ENCODE measurements at places on chromosomes 1 and 21.

DNA sequence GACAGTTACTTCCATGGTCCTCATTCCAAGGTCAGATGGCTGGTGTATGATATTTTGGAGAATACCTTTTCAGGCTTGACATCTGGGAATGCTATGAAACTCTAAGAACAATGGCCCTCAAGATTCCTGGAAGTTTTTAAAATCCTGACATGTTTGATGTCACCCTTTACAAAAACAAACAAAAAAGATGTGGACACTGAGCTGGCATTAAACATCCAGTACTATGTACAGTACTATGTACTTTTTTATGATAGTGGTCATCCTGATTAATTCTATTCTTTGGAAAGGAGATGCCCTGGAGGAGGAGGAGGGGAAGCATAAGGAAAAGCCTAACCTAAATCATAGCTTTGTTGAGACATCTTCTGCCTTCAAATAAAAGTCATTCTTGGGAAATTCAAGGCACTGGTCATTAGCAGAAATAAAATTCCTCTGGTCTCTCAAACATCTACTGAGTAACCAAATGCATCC, 235.4 kb downstream of the HMCN1 start:
- no peak for DNase-seq

DNA sequence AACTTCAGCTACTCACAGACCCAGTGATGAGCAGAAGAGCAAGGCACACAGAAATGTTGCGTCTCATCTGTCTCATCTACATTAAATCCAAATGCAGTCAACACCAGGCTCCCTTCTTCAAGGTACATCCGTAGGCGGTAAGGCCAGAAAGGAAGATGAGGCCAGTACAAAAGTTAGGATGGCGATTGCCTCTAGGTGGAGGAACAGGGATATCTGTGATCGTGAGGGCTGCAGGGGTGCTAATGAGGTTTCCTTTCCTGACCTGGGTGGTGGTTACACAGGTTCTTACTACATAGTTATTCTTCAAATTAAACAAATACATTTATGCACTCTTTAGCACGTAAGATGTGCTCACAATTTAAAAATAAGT, 1.4 kb upstream of the MYBPH start:
- no peak for DNase-seq

GRCh38 chr1:21901473-21901847, 35.6 kb downstream of the HSPG2 start:
- DNase-seq, result no peak

DNA sequence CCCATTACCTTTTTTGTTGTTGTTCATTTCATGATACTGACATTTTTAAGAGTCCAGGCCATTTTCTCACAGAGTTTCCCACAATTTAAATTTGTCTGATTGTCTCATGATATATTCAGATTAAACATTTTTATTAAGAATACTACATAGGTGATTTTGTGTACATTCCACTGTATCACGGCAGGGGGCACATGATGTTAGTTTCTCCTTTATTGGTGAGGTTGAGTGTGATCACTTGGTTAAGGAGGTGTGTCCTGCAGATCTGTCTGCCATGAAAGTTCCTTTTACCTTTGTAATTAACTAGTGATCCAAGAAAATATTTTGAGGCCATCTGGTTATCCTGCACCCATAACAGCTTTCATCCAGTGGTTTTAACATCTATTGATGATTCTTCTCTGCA, 11.8 kb downstream of the RTCA start:
- DNase-seq, result no peak

GRCh38 chr1:192604979-192605620, 29.5 kb downstream of the RGS1 start:
- no peak for DNase-seq

GRCh38 chr1:33572387-33572786, 99.9 kb downstream of the ZSCAN20 start:
- no peak for DNase-seq

- no peak for DNase-seq
These were observed 39.0 kb downstream of the GALNT2 start for GRCh38 chr1:230105754-230106625.

GRCh38 chr1:119782631-119783325, 14.1 kb upstream of the HMGCS2 start:
- no peak for DNase-seq

DNA sequence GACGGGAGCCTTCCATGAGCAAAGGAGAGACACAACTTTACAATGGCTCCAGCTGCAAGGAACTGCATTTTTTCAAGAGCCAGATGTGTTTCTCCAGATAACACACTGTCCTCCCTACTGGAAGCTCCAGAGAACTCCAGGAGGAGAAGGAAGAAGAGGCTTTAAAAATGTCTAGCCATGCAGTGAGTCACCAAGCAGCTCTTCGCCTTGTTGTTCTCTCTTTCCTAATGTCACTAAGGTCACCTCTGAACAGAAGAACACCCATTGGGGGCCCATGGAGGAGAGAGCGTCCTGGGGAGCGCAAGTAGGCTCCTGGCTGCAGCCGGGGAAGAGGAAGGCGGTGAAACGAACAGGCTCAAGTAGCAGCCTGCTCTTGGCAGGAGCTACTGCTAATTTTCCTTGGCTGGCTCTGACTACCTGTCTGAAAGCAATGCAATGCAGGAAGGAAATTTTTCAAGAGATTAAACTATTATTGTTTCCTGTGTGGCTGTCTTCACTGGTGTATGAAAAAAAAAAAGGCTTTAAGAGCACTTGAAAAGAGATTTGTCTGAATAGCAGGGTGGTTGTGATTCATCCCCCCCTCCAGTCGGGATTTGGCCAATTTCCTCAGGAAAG, 321.9 kb downstream of the SETD4 start:
- DNase-seq, result no peak

DNA sequence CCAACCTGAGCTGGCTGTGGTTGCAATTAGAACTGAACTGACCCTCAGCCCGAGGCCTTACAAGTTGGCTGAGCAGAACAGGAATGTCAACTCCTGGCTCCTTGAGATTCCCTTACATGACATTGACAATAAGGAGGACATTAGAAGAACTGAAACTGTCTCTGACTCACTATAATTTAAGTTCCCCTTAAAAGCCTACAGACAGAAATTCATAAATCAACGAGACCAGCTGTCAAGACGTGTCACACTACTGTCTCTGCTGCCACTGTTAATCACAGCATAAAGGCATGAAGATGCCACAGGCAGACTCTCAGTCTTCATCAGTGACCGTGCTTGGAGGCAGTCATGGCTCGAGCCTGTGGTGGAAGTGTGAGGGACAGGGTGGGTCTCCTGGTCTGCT, 168.8 kb downstream of the GABPA start:
- DNase-seq, result no peak

DNA sequence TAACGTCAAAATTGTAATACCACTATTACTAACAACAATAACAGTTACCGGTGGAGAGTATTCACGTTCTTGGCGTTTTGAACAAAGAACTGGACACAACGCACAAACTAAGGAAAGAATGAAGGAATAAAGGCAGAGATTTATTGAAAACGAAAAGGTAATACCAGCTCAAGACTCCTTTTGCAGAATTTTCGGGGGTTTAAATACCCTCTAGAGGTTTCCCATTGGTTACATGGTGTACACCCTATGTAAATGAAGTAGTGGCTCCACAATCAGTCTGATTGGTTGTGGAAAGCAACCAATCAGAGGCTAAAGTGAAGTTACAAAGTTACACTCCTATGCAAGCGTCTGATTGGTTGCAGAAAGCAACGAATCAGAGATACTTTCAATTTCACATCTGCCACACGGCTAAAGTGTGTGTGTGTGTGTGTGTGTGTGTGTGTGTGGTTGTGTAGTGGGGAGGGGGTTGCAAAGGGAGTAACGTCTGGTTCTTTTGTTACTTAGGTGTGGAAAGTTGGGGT, 1.1 kb upstream of the GTF2B start:
- DNase-seq, result no peak

DNA sequence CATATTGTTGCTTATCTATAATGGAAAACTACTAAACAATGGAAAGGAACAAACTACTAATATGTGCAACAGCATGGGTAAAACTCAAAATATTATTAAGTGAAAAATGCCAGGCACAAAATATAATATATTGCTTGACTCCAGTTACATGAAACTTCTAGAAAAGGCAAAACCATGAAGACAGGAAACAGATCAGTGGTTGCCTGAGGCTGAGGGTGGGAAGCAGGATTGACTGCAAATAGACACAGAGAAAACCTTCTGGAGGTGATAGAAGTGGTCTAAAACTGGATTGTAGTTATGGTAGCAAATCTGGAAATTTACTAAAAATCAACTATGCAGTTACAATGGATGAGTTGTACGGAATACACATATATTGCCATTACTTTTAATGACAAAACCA, 29.5 kb upstream of the SLC44A3 start:
- no peak for DNase-seq

GRCh38 chr21:41133874-41134522, 34.0 kb upstream of the BACE2 start:
- DNase-seq, result no peak

DNA sequence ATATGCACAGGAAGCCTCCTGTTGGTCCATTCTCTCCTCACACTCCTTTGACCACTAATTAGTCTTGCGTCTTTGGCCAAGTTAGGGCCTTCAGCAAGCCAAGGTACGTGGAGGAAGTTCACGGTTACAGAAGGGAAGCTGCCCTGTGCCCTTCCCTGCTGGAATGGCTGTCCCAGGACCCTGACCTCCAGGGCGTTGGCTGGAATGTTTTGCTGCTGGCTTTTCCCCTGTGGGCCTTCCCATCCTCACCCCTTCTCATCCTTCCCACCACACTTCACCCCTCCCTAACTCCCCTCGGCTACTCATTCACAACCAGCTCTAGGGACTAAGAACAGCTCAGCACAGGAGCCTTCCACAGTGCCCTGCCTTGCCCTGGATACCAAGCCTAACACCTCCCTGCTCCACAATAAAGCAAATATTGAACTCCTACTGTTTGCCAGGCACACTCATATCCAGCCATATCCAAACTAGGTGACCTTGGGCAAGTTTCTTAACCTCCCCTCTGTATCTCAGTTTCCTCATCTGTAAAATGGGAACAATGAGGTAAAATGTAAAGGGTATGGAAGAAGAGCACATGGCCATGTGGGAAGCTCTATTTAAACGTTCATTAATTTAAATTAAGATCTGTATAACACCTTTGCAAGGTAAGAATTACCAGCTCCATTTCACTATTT, 8.8 kb upstream of the CDCP2 start:
- no peak for DNase-seq

DNA sequence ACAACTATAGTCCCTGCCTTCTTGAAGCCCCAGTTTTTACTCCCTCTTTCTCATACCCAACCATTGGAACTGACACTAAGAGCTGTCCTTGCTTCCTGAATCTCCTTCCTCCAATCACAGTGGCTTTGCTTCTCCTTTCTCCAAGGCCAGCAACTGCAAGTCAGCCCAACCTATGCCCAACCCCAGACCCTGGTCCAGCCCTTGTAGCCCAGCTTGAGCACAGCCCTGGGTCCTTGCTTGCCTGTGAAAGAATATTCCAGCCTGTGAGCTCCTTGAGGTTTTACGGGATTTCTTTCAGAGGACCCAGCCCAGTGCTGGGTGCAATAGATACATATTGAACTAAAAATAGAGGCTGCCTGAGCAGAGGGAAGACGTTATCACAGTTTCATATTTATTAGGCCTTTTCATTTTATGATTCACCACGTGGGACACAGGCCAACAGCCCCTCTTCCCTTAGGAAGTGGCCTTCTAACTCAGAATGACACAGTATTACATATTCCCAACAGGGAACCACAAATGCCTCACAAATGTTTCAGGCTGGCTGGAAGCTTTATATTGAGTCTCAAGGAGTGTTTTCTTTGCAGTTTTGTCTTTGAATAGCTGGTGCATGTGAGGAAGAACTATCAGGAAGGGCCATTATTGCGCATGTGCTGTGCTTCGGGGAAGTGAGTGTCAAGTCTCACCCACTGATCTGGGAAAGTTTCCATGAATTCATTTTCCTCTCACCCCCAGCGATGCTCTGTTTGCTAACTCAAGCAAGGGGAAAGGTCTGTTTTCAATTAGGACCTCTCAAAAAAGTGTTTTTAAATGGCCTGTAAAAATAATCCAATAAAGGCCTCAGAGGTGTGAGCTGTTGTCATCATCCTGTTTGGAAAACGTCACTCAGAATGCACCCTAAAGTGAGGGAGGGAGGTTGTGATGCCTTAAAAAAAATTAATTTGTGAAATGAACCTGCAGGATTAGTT, 92.3 kb upstream of the NFIA start:
- no peak for DNase-seq

DNA sequence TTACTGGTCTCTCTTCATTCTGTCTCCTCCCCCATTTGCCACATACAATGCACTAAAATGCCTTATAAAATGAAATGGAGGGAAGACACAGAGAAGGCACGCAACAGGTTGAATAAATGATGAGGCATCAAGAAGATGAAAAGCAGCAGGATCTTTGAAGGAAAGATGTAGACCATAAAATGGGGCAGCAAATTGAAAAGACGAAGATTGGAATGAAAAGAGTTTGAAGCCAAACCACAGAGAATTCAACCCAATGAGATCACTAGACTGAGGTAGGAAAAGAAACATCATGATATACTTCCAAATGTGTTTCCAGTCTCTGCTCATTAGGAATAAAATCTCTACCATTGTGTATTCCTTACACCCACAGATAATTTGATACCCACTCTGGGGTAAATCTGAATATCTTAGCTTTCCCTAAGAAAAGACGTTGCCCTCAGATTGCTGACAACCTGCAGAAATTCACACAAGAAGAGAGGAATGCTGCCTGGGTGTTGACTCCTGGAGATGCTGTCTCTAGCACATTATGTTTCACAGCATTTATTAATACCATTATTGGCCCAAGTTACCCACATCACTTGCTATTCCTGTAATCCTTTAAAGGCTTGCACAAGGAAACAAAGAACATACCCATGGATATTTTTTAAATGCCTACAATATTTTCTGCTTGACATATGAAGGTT, 230.9 kb downstream of the LTN1 start:
- DNase-seq, result no peak

DNA sequence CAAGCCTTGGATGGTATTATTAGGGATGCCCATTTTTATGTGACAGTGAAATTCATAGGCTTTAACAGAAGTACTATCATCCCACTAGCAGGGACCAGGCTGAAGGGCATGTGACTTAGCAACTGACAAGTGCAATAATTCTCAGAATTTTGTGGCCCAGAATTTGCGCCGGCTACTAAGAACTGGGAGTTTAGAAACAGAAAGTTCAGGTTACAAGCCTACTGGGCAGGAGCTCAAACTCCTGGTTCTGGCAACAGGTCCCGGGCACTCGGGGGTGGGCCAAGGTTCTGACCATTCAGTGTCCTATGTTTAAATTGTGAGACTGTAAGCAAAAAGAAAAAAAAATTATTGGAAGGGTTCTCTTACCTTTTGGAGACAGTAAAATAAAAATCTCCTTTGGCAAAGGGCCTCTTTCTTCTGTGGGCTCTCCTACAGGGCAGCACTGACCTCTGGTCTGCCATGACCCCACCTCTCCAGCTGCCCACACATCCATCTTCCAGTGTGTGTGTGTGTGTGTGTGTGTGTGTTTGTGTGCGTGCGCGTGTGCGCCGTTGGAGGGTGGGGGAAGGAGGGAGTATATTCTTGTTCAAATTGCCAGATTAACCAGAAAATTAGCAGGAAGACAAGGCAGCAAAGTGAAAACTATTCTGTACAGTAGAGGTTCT, 26.1 kb downstream of the IRF2BP2 start:
- DNase-seq, result no peak

GRCh38 chr1:114764689-114765088, 6.9 kb upstream of the CSDE1 start:
- DNase-seq, result no peak

GRCh38 chr1:11997081-11997850, 17.0 kb downstream of the MFN2 start:
- no peak for DNase-seq
